CD4-positive, CD25-positive, alpha-beta regulatory T cell (primary cell): ENCODE measurements at places on chromosomes 3 and 15. TPM values are rescaled to one million over a fixed set of nuclear protein-coding genes. Genes with fewer than 3 reads are reported as not detected.

CCDC33 gene
- not detected for total RNA-seq

GRCh38 chr3:70108072-70108471 is 108.5 kb downstream of the SAMMSON start:
- no peaks in the 10 kb centered on the region for H3K4me1 ChIP-seq
- no peaks in the 10 kb centered on the region for H3K27me3 ChIP-seq
- H3K27ac ChIP-seq: no peak overlapping the region
- H3K4me3 ChIP-seq: no peak overlapping the region

GRCh38 chr3:37453393-37454389 is 279.3 kb upstream of the LRRFIP2 start:
- no peak overlapping the region for H3K27ac ChIP-seq
- peaks cover 10% of the 10 kb centered on the region for H3K4me1 ChIP-seq
- no peak overlapping the region for H3K4me3 ChIP-seq
- peaks cover 51% of the 10 kb centered on the region for H3K27me3 ChIP-seq

GRCh38 chr15:60593170-60593478 is 114.2 kb upstream of the ICE2 start:
- no peak for DNase-seq
- H3K4me3 ChIP-seq: peak overlapping the region; percentile 53
- peak overlapping the region; percentile 95 for H3K27ac ChIP-seq
- peaks cover 31% of the 10 kb centered on the region for H3K4me1 ChIP-seq
- no peaks in the 10 kb centered on the region for H3K36me3 ChIP-seq
- H3K27me3 ChIP-seq: no peaks in the 10 kb centered on the region

DNA sequence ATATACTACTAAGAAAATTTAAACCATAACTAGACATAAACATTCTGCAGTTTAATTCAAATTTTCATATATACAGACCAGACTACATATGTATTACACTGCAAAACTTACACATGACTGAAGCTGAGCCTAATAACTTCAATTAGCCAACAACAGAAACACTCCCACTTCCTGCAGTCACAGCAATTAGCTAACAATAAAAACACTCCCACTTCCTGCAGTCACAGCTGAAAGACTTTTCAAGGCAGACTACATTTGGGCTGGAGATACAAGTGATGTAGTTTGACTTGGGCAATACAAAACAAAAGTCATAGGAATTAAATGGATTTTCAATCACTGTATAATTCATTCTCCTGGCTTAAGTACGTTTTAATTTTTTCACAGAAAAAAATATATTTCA is 10.3 kb downstream of the TM2D3 start:
- H3K27ac ChIP-seq: peak overlapping the region; percentile 82
- H3K27me3 ChIP-seq: no peaks in the 10 kb centered on the region
- peaks cover 59% of the 10 kb centered on the region for H3K36me3 ChIP-seq

DNA sequence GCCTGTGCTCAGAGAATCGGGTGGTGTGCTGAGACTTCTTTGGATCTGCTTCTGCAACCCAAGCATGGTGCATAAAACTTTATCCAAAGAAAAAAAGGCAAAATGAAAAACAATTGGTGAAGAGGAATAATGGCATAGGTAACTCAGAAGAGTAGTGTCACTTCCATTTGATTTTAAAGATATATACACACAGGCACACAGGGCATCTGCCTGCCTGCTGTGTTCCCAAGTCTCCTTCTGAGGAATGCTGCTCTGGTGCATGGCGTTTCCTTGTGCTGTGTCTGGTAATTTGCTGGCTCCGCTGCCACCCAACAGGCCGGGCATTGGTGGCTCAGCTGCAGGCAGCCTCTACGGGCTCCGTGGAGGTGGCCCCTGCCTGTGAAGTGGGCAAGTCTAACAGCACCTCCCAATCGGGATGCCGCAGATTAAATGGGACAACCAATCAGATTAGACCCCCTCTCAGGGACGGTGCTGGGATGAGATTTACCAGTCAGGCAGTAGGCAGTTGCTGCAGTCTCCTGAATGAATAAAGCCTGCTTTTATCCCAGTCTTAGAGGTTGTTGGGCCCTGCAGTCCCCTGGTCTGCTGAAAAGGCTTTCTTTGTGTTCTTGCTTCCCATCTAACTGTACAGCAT is 253.7 kb upstream of the RASGRP1 start:
- H3K4me1 ChIP-seq: no peaks in the 10 kb centered on the region
- H3K27me3 ChIP-seq: no peaks in the 10 kb centered on the region
- H3K4me3 ChIP-seq: no peak overlapping the region
- no peak for DNase-seq

PP2D1 gene
- total RNA-seq: not detected

VPS18 gene
- 26.4 TPM for total RNA-seq
